Caudate nucleus (tissue), 63 donors: ENCODE measurements at places on chromosomes 16 and 17.

- DNase-seq, result no peak
Observed at GRCh38 chr16:86281421-86281820, 228.9 kb upstream of the FOXF1 start.

DNA sequence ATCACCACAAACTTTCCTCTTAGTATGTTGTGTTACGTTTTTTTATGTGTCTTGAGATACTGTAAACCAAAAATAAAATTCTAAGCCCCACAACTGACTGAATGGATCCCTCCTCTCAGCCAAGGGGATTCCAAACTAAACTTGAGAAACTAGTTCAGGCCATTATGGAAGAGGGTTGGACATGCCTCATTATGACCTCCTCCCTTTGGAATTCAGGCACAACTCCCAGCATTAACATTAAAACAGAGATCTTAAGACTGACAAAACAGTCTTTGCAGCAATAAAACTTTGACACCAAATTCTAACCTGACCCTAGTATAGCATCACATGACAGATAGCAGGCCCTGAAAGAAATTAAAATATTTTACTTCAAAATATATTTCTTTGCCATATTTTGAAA is 51.1 kb upstream of the SLC47A1 start:
- DNase-seq, result no peak

- no peak for DNase-seq
Observed at GRCh38 chr16:51607201-51607651, 456.2 kb upstream of the SALL1 start.

- no peak for DNase-seq
Observed at GRCh38 chr17:38602956-38603785, 2.6 kb downstream of the SRCIN1 start.

GRCh38 chr17:7858522-7858810 is 663 bp downstream of the CYB5D1 start:
- DNase-seq, result no peak

DNA sequence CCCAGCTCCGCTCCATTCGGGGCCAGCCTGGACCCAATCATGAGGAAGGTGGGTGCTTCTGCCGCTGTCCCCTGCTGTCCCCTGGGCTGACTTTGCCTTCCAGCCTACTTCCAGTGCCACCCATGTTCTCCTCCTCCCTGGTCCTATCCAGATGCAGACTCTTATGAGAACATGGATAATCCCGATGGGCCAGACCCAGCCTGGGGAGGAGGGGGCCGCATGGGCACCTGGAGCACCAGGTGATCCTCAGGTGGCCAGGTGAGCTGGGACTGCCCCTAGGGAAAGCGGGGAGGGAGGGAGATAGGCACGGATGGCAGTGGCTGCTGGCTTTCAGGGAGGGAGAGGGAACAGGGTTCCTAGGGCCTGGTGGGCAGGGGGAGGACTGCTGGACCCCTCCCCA is 7.0 kb downstream of the CD19 start:
- no peak for DNase-seq

DNA sequence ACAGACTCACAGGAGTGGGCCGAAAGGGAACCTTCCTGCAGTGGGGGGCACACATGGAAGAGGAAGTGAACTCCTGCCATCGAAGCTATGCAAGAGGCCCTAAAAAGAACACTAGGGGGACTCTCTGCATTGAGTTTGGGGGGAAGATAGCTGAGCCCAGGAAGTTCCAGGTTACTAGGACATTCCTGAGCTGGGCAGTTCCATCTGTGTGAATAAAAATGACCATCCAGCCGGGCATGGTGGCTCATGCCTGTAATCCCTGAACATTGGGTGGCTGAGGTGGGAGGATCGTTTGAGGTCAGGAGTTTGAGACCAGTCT is 211.8 kb downstream of the ZNF423 start:
- no peak for DNase-seq
